Mammary epithelial cell (primary cell): ENCODE measurements at places on chromosomes 2 and 18.

GRCh38 chr2:219252084-219252483, 959 bp upstream of the TUBA4B start:
- peak; percentile 51 for DNase-seq

GRCh38 chr18:49524349-49524748, 37.3 kb upstream of the C18orf32 start:
- no peak for DNase-seq

DNA sequence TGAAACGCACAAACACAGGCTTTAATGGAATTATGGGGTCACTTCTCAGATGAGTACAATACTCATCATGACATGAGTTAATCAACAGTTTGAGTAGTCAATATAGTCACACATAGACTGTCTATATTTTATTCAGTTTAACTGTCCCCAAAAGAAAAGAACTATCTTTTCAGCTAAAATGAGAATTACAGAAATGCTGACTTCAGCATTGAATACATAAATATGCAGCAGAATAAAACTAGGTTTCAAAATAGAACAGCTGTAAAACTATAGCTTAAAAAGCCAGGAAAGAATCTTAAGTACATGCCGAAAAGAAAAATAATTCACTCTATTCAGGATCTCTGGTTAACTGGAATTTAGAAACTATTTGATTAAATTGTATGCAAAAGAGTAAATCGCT, 30.0 kb downstream of the SMAD4 start:
- DNase-seq, result no peak

DNA sequence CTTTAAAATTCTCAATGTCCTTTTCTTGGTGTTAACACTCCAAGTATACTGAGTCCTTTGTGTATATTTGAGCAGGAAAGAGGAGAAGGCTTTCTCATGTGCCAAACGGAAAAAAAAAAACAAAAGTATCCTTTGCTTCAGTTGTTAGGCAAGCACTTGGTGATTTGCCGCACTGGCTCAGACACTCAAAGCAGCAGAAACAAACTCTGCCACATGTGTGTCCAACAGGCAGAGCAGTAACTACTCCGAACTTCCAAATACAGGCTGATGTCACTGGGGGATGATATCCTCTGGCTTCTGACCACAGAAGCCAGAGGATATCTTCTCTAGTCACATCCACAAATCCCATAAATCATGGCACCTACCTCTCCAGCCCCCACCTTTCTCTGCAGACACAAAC, 108.0 kb upstream of the SALL3 start:
- no peak for DNase-seq

GRCh38 chr2:96757477-96757860, 3.2 kb upstream of the CNNM4 start:
- no peak for DNase-seq

DNA sequence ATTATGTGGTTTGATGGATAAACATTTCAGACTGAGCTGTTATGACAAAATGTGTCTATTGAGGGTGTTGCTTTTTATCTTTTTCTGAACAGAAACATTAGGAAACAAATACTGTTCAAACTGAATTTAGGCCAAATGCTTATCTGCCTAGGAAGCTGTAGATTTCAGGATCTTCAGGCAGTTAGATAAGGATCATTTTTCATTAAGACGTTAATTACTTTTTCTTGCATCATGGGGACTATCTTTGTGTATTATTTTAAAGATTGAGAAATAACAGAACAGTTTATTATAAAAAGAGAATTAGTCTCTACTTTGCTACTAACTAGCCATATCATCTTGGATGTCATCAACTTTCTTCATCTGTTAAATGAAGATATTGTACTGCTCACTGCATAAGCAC, 107.5 kb downstream of the TTC27 start:
- DNase-seq, result no peak

DNA sequence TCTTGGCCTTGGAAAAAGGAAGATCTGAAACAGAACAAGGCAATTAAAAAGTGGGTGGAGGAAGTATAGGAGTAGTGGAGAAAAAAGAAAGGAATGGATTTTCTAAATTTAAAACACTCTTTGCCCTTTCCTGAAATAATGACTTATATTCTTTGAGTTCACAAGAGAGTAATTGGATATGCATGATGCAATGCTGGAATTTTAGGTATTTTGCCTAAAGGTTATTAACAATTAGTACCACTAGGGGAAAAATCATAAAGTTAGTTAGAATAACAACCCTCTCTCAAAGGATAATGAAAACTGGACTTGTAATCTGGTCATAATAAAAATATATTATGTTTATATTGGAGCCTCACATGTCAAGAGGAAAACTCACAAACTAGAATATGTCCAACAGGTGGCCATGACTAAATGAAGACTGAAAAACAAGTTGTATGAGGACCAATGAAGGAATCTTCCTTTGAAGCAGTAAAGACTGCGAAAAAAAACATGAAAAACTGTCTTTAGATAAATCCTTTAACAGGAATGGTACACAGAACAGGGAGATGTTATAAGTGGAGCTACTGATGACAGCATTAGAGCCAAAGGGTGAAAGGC, 281.8 kb downstream of the NCKAP5 start:
- peak; percentile 32 for DNase-seq

GRCh38 chr2:240377366-240377765, 58.1 kb upstream of the GPC1 start:
- no peak for DNase-seq

DNA sequence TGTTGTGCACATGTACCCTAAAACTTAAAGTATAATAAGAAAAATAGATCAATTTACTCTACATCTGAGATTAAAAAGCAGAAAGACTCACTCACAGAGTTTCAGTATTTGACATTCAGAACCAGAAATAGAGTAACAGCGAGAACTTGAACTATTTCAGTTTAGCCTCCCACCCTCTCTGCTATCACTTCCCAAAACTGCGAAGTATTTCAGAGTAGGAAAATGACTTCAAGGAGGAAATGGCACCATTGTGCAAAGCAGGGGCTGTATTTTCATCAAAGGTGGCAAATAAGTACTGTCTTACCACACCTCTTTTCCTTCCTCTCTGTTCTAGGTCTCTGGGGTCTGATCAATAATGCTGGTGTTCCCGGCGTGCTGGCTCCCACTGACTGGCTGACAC, 13.6 kb downstream of the DHRS9 start:
- no peak for DNase-seq

DNA sequence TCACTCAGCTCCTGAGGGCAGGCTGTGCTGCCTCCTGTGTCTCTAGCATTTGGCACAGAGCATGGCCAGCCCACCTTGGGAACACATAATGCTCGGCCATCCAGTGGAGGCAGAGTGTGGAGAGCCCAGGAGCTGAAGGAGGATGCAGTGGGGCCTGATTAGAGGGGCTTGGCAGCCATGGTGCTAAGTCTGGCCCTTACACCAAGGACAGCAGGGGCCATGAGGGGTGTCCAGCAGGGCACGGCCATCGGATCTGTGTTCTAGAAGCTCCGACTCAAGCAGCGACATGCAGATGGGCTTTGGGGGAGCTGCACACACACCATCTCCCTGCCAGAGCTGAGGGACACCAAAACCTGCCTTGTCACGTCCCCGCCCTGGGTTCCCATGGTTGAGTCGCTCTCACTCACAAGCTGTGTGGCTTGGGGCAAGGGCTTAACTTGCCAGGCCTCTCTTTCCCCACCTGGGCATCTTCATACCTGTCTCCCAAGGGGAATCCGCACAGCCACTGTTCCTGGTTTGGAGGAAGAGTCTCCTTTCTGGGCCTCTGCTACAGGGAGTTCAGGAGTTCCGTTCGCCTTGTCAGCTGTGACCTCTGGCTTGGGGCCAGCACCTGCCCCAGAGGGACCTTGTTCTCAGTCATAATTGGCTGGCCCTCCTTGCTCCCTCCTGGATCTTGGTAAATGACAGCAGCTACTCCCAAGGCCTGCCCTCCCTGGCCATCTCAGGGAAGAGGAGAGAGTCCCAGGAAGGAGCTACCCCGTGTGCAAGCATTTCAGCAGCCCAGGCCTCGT, 1.3 kb upstream of the TOGARAM2 start:
- peak; percentile 47 for DNase-seq

GRCh38 chr2:187338679-187339121, 109.4 kb downstream of the CALCRL start:
- DNase-seq, result no peak

GRCh38 chr2:29522951-29523669, 398.3 kb downstream of the ALK start:
- DNase-seq, result no peak

GRCh38 chr18:3135536-3135935, 84.2 kb downstream of the MYOM1 start:
- no peak for DNase-seq
